NCI-H524 (cell line): ENCODE measurements at places on chromosomes 11 and 22.

DNA sequence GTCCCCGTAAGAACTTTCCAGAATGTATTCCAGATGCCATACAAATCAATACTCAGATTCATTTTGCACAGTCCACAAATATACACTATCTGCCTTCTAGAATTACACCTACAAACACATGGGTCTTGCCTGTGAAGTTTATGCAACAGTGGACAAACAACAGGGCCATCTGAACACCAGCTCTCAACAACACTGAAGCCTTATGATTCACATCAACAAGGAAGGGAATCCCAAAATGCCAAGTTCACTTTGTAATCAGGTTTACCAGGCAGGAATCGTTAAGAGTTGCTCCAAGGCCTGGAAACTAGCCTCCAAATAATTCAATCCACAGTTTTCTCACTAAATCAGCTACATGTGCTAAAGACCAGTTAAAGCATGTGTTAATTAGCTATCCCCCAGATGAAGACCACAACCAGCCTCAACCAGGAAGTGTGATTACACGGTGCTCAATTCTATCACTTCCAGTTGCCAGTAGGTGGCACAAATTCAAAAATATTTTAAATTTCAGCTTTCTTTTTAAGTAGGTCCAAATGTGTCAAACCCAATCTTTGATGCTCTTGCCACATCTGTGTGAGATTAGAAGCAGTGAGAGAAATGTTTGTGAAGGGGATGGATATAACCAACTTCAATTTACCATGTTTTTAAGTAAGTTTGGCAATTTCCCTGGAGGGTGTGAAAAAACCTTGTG lies 139.1 kb upstream of the BDNF start:
- DNase-seq: no peak

- DNase-seq: peak; percentile 30
These were observed 44.9 kb upstream of the ETS1 start for GRCh38 chr11:128632141-128632791.

GRCh38 chr11:27285761-27286160 lies 77.3 kb downstream of the CCDC34 start:
- DNase-seq: no peak

- peak; percentile 83 for DNase-seq
These were observed 42.0 kb downstream of the FAM83F start for GRCh38 chr22:40036591-40037225.

DNA sequence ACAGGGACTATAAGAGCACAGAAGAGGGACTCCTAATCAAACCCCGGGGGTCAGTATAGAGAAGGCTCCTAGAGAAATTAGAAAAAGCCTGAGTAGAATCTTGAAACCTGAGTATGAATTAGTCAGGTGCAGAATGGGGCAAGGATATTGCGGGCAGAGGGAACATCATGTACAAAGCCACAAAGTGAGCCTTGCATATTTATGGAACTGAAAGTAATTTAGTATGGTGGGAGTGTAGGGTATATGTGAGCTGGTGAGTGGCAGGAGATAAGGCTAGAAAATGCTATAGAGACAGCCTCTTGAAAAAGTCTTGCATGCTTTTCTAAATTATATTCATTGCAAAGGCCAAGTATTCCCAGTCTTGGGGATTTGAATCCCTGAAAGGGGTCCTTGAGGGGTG lies 93.7 kb downstream of the STIM1 start:
- no peak for DNase-seq

DNA sequence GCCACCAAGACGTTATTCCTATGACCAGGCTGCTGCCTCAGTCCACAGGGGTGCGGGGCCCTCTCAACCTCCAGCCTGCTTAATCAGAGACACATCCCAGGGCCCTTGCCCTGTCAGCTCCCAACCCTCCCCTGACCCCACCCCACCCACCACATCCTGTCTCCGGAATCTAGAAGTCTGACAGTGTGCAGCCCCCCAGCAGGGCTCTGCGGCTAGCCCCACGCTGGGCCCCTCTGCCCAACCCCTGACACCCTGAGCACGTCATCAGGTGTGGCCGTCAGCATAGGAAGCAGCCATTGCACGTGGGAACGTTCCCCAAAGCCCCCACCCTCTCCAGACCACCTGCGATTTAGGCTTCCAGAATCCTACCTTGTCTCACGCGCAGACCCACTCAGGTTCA lies 34.3 kb upstream of the IGSF9B start:
- DNase-seq: no peak

DNA sequence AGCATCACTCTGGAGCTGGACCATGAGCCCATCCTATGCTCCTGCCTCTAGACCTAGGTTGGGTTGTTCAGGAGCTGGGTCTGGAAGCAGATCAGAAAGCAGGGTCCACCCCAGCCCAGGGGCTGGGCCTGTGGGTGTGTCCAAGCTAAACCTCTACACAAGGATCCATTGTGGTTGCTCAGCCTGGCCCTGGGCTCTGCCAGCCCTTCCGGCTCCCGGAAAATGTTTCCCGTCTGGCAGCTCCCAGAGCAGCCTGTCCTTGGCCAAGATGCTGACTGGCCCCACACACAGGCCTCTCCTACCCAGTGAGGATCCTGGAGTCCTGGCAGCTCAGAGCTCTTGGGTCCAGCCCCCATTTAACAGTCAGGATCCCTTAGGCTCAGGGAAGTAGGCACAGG lies 35.3 kb upstream of the FCHSD2 start:
- DNase-seq: no peak

GRCh38 chr11:104995001-104995408 lies 26.6 kb upstream of the CASP4 start:
- DNase-seq: no peak

GRCh38 chr11:74570266-74571061 lies 21.9 kb upstream of the POLD3 start:
- DNase-seq: no peak

- no peak for DNase-seq
These were observed 133.8 kb upstream of the NAV2 start for GRCh38 chr11:19578871-19579270.

DNA sequence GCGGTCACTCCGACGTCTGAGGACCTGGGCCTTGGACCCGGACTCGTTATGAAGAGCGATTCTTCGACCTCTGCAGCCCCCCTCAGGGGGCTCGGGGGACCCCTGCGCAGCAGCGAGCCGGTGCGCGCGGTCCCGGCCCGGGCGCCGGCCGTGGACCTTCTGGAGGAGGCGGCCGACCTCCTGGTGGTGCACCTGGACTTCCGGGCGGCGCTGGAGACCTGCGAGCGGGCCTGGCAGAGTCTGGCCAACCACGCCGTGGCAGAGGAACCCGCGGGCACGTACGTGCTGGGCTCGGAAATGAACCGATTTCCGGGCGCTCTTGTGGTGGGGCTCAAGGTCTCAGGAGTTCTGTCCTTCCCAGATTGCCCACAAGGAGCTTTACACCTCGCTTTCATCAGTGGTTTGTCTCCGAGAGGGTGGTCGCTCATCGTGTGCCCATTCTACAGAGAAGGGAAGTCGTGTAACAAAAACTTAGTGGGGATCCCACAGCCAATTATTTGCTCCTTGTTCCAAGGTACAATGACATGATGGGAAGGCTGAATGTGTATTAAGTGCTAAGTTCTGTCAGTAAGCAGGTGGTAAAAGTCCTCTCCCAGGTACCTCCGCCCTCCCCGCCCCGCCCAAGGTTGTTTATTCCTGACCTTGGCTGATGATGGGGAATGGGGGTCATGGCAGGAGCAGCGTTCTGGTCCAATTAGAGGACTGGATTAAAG lies 695 bp downstream of the PEX26 start:
- DNase-seq: peak; percentile 28

GRCh38 chr11:93540896-93541553 lies 2.2 kb downstream of the SMCO4 start:
- no peak for DNase-seq

GRCh38 chr11:23364076-23364475 lies 503.8 kb upstream of the CCDC179 start:
- no peak for DNase-seq

DNA sequence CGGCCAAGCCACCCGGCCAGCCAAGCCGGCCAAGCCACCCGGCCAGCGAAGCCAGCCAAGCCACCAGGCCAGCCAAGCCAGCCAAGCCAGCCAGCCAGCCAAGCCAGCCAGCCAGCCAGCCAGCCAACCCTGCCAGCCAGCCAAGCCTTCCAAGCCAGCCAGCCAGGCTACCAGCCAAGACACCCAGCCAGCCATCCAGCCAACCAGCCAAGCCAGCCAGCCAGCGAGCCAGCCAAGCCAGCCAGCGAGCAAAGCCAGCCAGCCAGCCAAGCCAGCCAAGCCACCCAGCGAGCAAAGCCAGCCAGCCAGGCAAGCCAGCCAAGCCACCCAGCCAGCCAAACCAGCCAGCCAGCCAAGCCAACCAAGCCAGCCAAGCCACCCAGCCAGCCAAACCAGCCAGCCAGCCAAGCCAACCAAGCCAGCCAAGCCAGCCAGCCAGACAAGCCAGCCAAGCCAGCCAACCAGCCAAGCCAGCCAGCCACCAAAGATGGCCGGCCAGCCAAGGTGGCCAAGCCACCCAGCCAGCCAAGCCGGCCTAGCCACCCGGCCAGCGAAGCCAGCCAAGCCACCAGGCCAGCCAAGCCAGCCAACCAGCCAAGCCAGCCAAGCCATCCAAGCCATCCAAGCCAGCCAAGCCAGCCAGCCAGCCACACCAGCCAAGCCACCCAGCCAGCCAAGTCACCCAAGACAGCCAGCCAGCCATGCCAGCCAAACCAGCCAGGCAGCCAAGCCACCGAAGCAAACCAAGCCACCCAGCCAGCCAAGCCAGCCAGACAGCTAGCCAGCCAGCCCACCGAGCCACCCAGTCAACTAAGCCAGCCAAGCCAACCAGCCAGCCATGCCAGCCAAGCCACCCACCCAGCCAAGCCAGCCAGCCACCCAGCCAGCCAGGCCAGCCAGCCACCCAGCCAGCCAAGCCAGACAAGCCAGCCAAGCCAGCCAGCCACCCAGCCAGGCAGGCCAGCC lies 28.8 kb downstream of the CCT8L2 start:
- DNase-seq: no peak

DNA sequence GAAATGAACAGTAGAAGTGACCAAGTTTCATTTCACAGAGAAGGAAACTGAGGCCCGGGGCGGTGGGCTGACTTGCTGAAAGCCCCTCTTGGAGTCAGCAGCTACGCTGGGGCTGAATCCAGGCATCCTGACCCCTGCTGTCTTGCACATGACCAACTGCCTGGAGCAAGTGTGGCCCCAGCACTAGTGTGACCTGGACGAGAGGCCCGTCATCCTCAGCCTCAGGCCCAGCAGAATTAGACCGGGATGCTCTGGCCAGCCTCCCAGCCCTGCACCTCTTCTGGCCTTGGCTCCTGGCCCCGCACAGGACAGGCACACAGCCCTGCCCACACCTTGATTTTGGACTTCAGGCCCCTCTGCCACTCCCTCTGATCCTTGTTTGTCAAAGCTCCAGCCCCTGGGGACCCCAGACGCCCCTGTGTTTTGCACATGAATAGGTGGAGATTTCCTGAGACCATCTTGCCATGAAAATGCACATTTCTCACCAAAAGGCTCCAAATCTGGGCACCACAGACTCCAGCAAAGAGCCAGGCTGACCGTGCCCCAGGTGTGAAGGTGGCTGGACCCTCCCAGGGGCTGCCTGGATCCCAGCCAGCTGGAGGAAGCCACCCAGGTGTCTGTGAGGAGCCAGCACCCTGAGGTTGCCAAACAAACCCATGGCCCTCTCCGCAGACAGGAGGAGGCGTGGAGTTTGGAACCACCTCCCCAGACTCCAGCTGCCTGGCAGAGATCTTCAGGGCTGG lies 24.9 kb downstream of the FGF4 start:
- no peak for DNase-seq

- no peak for DNase-seq
These were observed 1024.9 kb upstream of the CNTN5 start for GRCh38 chr11:97995874-97996273.

GRCh38 chr11:72617080-72617762 lies 57.0 kb downstream of the PDE2A start:
- DNase-seq: no peak

GRCh38 chr22:22934543-22935055 lies 47.0 kb downstream of the IGLL5 start:
- DNase-seq: no peak

DNA sequence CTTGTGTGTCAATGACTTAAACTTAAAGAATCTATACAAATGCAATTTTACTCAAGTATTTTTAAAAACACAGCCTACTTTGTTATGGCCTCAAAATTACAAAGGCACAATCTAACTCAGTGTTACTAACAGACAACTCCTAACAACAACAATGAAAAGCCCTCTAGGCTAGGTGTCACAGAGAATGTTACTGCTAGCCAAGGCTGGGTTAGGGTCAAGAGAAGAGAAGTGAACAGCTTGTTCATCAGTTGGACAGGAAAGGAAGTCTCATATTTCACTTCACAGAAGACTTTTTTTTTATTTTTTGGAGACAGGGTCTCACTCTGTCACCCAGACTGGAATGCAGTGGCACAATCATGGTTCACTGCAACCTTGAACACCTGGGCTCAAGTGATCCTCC lies 26.0 kb downstream of the CLDN25 start:
- DNase-seq: no peak

- no peak for DNase-seq
These were observed 13.8 kb downstream of the FADS2 start for GRCh38 chr11:61841636-61842527.

GRCh38 chr11:8709002-8709672 lies 26.5 kb downstream of the RPL27A start:
- no peak for DNase-seq

DNA sequence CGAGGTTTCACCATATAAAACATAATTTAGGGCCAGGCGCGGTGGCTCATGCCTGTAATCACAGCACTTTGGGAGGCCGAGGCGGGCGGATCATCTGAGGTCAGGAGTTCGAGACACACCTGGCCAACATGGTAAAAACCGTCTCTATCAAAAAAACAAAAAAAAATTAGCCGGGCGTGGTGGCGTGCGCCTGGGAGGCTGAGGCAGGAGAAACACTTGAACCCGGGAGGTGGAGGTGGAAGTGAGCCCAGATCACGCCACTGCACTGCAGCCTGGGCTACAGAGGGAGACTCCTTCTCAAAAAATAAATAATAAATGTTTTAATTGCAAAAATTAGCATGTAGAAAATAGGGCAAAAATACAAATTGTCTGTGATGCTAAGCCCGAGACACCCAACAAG lies 993 bp upstream of the SFI1 start:
- no peak for DNase-seq

DNA sequence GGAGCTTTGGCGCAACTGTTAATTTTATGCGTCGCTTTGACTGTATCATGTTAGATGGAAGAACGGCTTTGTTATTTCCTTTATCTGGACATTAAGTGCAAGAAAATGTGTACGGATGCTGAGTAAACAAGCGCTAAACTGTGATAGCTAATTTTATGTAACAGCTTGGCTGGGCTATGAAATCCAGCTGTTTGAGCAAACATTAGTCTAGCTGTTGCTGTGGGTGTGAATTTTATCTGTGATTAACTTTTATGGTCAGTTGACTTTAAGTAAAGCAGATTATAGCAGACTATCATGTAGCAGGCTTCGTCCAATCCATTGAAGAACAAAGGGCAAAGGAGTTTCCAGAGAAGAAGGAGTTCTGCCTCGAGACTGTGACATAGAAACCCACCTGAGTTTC lies 14.0 kb downstream of the OR8A1 start:
- DNase-seq: no peak

GRCh38 chr11:117179048-117179999 lies 781 bp downstream of the SIDT2 start:
- DNase-seq: no peak

DNA sequence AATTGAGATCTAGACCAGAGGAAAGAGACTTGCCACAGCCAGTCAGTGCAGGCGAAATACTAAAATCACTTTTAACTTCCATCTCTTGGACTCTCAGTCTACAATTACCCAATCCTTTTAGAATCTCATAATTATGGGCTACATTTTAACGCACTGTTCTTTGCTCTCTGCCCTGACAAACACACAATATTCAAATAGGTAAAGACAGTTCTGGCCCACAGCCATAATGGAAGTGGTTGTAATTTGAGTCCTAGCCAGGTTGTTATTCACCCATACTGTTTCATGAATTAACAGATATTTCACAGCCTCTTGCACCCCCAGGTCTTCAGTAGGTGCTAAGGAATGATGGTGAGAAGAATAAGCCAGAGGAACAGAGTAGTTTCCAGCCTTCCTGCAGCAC lies 830 bp downstream of the C11orf97 start:
- DNase-seq: peak; percentile 12
